ENCODE measurements at places on chromosomes 1 and 21.

DNA sequence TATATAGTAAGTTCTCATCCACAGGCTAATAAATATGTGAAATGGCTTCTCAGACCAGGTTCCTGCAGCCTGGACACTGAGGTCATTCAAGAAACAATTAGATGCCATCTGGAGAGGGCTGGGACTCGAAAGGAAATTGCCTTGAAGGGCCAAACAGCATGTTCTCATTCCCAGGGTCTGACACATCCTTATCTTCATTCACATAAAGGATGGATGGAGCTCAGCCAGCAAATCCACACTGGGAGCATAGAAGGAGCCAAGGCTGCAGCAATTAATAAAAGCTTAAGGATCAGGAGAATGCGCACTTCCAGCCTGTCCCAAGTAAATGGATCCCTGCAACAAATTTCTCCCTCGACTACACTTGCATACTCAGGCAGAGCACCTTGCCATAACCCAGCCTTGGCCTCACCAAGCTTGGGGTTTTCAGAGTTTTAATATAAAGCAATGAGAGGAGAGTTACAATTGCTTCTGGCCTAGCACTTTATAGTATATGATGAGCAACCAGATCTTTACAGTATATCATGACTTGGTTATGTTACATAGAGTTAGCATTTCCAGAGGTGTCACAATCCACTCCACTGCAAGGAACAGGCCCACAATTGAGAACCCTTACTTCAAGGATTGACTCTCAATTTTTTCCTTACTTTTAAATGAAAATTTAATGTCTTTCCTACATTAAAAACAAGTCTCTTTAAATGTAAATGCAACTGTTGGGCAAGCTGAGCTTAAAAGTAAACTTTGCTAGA lies 55.9 kb downstream of the BCAR3 start:
- no peak for DNase-seq

- DNase-seq, result no peak
Observed at GRCh38 chr21:44058652-44058964, 46.5 kb downstream of the TRAPPC10 start.

- DNase-seq, result no peak
Observed at GRCh38 chr1:26045722-26046245, at the start of gene SLC30A2. Gene SLC30A2 (minus strand): TSS chr1:26046118. CDS start chr1:26045896, 222 bp downstream.

DNA sequence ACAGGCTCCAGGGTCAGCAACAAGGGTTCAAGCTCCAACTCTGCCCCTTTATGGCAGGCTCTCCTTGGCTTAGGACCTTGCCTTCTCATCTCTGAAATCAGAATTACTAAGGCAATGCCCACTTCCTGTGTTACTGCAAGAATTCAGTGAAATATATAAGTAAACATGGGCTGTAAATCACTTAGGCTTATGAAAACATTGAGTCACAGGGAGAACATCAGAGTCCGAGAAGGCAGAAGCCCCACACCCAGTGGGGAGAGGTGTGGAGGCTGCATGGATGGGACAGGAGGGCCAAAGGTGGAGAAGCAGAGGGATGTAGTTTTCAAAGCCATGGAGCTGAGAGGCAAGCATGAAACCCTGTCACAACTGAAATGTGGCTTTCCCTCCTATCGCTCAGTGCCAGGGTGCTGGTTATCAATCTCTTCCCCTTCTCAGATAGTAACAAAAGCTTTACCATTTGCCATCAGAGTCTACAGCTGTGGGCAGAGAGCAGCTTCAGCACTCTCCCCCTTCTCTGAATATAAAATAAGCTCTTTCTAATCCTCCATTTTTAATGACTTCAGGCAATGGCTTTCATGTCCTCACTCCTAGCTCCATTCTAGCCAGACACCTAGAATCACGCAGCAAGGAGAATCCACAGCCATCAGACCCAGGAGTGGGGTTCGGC lies 3.4 kb downstream of the RGS8 start:
- DNase-seq, result no peak

DNA sequence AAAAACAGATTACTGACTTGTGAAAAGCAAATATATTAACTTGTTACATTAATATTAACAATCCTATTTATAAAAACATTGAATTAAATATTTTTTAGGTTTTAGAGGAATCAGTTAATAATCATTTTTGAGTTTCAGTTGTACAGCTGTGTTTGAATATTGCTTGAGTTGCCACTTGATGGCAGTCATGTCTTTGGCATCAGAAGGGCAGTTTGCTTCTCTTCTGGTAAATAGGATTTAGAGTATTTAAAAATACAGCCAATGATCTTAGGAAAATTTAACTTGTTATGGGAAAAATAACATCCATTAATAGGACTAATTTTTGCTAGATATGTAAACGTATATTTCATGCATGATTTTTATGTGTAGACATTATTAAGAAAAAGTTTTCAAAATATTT lies 234.1 kb downstream of the NCAM2 start:
- DNase-seq, result peak; percentile 6

- no peak for DNase-seq
Observed at GRCh38 chr1:234315091-234315541, 58.1 kb upstream of the COA6 start.

- DNase-seq, result no peak
Observed at GRCh38 chr1:102099916-102100315, 103.2 kb upstream of the OLFM3 start.

- DNase-seq, result no peak
Observed at GRCh38 chr1:55057956-55058298, 18.6 kb downstream of the PCSK9 start.

GRCh38 chr1:37691497-37692077 lies 729 bp upstream of the CDCA8 start:
- no peak for DNase-seq

DNA sequence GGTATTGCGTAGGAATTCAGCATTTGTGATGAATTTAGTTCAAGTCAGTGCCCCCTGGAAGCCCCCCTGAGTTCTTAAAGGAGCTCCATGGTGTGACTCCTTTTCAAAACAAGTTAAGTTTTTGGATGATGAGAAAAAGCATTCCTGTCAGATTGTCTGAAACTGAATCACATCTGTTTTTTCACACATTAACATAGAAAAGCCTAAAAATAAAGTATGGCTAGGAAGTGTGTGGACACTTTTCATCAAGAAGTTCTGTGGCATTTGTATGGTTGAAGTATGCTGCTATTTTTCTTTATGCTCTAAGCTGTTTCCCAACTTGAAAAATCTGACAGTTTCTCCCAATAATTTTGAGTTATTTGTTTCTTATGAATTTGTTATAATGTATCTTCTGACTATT lies 33.7 kb downstream of the PRDM2 start:
- DNase-seq, result no peak

GRCh38 chr1:78664763-78665162 lies 15.1 kb downstream of the IFI44 start:
- no peak for DNase-seq

- DNase-seq, result no peak
Observed at GRCh38 chr1:235776396-235776795, 90.3 kb downstream of the LYST start.
